ENCODE measurements at places on chromosomes 6 and 20. TPM values are rescaled to one million over a fixed set of nuclear protein-coding genes. Genes with fewer than 3 reads are reported as not detected.

Gene TOX2
- 1.1 TPM for total RNA-seq

Gene LY86
- total RNA-seq: not detected

Gene EYA2
- total RNA-seq: 2.5 TPM

Gene ABHD16B
- not detected for total RNA-seq

Gene POM121L2
- total RNA-seq: not detected

Gene CYP24A1
- not detected for total RNA-seq

Gene SLC52A3
- total RNA-seq: not detected

Gene AHCY
- 194 TPM for total RNA-seq

All from IMR-90 (cell line).